ENCODE measurements at places on chromosomes 6 and 20.

- no peak for DNase-seq
Measured at GRCh38 chr20:62345681-62346370, 21.3 kb downstream of the LAMA5 start.

- no peak for DNase-seq
Measured at GRCh38 chr20:23195636-23196035, 109.5 kb upstream of the CD93 start.

DNA sequence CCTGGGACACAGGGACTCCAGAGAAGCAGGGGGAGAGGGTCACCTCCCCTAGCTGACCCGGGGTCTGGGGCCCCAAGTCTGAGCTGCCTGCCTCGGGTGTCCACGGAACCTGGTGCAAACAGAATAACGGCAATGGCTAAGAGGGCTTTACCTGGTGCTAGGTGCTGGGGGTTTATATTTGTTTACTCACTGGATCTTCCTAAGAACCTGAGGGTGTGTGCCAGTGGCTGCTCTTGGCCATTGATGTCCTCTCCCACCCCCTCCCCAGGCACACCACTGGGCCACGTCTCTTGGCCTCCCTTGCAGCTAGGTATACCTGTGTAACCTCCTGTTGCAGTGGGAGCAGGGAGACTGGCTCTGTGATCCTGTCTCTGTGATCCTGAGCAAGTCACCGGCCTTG lies 157.9 kb upstream of the MLN start:
- no peak for DNase-seq

DNA sequence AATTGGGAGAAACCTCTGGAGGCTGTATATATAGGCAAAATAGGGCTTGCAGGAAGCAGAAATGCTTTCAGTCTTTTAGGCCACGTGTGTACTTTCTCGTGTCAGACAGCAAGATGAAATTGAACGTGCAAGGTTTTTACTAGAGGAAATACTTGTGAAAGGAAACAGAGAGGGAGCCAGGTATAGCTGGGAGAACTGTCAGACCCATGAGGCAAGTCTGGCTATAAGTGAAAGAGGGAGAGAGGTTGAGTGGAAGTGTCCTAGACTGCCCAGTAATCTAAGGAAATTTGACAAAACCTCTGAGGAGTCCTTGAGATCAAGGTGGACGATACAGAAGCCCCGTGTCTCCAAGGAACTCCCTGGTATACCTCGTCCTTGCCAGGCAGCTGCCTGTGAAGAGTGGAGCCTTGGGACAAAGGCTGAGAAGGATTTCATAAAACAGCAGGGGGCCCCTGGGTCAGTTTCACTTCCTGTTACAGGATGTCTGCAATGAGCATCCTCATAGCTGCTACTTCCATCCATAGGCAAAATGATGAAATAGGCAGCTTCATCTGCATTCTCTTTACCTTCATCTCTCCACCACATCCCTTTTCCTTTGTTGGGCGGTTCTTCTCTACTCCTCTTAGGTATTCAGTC lies 114.4 kb upstream of the MAP3K7 start:
- DNase-seq = no peak

GRCh38 chr20:62897666-62898065 lies 28.6 kb downstream of the DIDO1 start:
- no peak for DNase-seq

GRCh38 chr6:155418017-155418761 lies 37.5 kb downstream of the NOX3 start:
- DNase-seq = peak; percentile 61

All from stimulated activated CD4-positive, alpha-beta T cell treated with anti-CD3 and anti-CD28 coated beads, Interleukin-15, amount 100 ng/mL, for 48 hours (primary cell).